Pulmonary artery endothelial cell (primary cell): ENCODE measurements at places on chromosomes 7 and 10.
A peak's percentile ranks its signal among the peaks of the same experiment; 100 is the strongest.

GRCh38 chr7:121020989-121021969 is 32.8 kb downstream of the CPED1 start:
- no peak for DNase-seq

- DNase-seq: peak; percentile 50
Measured at GRCh38 chr10:99775850-99776249, 6.6 kb upstream of the ABCC2 start.

GRCh38 chr10:79220307-79220706 is 127.0 kb upstream of the PPIF start:
- DNase-seq: no peak

DNA sequence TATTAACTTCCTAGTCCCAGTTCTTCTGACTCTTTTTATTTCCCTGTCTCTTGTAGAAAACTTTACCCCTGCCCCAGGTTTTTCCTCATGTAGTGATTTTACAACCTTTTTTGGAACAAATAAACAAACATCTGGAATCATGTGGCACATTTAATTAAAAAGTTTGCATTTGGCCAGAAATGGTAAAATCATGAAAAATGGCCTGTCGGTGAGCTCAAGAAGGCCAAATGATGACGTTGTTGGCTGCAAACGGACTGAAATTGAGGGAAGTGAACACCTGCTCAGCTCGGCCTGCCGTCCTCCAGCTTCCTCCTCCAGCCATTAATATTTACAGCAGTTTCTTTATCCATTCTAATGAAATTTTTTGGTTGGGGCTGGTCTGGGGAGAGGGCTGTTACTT is 902.8 kb downstream of the LRMDA start:
- no peak for DNase-seq

DNA sequence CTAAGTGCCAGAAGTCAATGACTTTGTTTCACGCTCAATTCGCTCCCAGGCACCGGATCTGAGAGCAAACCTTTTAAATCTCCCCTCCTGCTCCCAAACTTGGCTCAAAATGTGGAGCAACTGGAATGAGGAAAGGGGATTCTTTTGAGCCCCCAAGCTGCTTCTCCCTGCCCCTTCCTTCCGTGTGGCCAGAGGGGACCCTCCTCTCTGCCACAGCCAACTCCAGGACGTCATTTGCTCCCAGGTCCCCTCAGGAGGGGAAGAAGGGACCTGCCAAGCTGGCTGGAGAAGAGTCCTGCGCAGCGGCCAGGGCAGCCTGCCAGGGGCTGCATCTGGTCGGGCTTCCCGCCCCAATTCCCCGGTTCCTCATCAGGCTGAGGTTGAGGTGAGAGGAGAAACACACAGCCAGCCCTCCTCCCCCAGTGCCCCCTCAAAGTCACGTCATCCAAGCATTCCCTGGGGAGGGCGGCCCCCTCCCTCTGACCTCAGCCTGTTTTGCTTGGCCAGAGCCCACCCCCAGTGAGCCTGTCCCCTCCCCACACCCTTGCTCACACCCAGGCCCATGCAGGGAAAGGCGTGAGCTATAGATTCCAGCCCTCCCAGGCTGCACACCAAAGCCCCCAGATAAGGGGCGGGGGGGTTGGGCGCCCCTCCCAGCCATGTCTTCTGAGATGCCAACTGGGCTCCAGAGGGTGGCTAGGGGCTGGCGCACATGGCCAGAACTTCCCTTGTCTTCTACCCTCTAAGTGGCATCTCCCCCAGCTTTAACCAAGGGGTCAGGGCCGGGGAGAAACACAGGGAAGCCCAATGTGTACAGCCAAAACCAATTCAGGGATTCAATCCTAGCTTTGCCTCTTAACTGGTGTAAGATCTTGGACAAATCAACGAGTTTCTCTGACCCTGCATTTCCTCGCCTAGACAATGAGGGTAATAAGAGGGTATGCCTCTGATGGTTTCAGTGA is 35.0 kb downstream of the SH3PXD2A start:
- no peak for DNase-seq

DNA sequence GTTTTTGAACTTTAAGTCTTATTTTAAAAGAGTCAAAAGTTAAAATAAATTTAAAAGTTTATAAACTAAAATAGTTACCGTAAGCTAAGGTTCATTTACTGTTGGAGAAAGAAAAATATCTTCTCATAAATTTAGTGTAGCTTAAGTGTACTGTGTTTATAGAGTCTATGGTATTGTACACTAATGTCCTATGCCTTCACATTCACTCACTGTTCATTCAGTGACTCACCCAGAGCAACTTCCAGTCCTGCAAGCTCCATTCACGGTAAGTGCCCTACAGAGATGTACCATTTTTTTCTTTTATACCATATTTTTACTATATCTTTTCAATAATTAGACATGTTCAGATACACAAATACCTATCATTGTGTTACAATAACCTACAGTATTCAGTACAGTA is 97.6 kb downstream of the PTN start:
- no peak for DNase-seq

DNA sequence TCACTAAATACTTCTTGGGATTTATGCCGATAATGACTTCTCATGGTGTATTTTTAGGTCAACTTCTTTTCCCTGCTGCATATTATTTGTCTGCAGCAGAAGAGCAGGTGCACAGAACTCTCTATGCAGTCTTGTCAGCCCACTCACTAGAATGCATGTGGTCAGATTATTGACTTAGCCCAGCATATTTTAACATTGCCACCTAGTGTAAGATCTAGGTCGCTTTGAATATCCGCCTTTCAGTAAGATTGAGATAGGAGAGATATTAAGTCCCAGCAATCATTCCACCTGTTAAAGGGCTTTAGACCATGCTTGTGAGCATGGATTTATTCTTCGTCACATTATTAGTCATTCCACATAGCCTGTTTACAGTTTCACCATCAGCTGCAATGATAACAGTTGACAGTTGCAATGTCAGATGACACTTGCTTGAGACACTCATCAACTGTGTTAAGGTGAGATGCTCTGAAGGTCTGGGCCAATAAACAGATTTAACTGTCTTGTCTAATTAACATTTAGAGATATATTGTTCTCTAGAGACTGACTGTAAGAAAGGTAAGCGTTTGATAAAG is 491.7 kb downstream of the ARL4A start:
- DNase-seq: peak; percentile 3

- DNase-seq: no peak
Measured at GRCh38 chr10:130686689-130687300, 550.6 kb downstream of the GLRX3 start.

- DNase-seq: no peak
Measured at GRCh38 chr7:112997831-112998230, 88.8 kb downstream of the GPR85 start.

GRCh38 chr10:97378933-97379921 is 21.9 kb downstream of the RRP12 start:
- DNase-seq: no peak

- no peak for DNase-seq
Measured at GRCh38 chr7:90828601-90829000, 232.5 kb downstream of the CDK14 start.

- no peak for DNase-seq
Measured at GRCh38 chr7:129924602-129925001, 28.2 kb downstream of the UBE2H start.

GRCh38 chr7:33952824-33953223 is 47.5 kb downstream of the BMPER start:
- no peak for DNase-seq
